ENCODE measurements at places on chromosomes 7 and 10. TPM values are rescaled to one million over a fixed set of nuclear protein-coding genes. Genes with fewer than 3 reads are reported as not detected.

Gene GET4
- 39.0 TPM for polyA plus RNA-seq

Gene MMD2
- not detected for polyA plus RNA-seq

Gene PTTG1IP2
- not detected for polyA plus RNA-seq

Gene IGFBP1
- 0.31 TPM for polyA plus RNA-seq

Gene PTPN20
- 3.2 TPM for polyA plus RNA-seq

Gene UTF1
- polyA plus RNA-seq = not detected

Gene PKD2L1
- 0.47 TPM for polyA plus RNA-seq

Gene SDK1
- 12.5 TPM for polyA plus RNA-seq

Gene GIMAP8
- 22.9 TPM for polyA plus RNA-seq

Gene PPP1R3C
- 200 TPM for polyA plus RNA-seq

Gene ZPBP
- polyA plus RNA-seq = not detected

Gene TMEM176B
- 10.1 TPM for polyA plus RNA-seq

Gene MYH16
- polyA plus RNA-seq = 0.20 TPM

Gene EIF4H
- polyA plus RNA-seq = 283 TPM

Gene CDC14C
- not detected for polyA plus RNA-seq

Gene VWDE
- polyA plus RNA-seq = 1.5 TPM

Gene NUTM2E
- polyA plus RNA-seq = 0.25 TPM

Gene CDK6
- polyA plus RNA-seq = 44.3 TPM

Gene NOS3
- 11.0 TPM for polyA plus RNA-seq

Gene CARD11
- polyA plus RNA-seq = 2.7 TPM

Gene TAS2R3
- 0.35 TPM for polyA plus RNA-seq

Gene CUZD1
- polyA plus RNA-seq = 2.5 TPM

Gene AKR1C8
- not detected for polyA plus RNA-seq

Gene CC2D2B
- 3.5 TPM for polyA plus RNA-seq

Gene NAT16
- polyA plus RNA-seq = 0.04 TPM

Gene SMKR1
- 0.41 TPM for polyA plus RNA-seq
